ENCODE measurements at places on chromosomes 3 and 15. TPM values are rescaled to one million over a fixed set of nuclear protein-coding genes. Genes with fewer than 3 reads are reported as not detected.

SNX33 gene
- total RNA-seq: 26.2 TPM

GRAMD2A gene
- 3.3 TPM for total RNA-seq

ACKR4 gene
- total RNA-seq: 0.90 TPM

MYL3 gene
- 1.7 TPM for total RNA-seq

DHX30 gene
- 33.8 TPM for total RNA-seq

TRIM42 gene
- not detected for total RNA-seq

DAZL gene
- not detected for total RNA-seq

SYNPR gene
- total RNA-seq: not detected

CHDH gene
- 48.6 TPM for total RNA-seq

GRCh38 chr3:134014270-134014669, 15.5 kb downstream of the SLCO2A1 start:
- H3K27me3 ChIP-seq: no peaks in the 10 kb centered on the region
- H3K4me3 ChIP-seq: no peak overlapping the region
- no peaks in the 10 kb centered on the region for H3K4me1 ChIP-seq
- no peak for DNase-seq

DNA sequence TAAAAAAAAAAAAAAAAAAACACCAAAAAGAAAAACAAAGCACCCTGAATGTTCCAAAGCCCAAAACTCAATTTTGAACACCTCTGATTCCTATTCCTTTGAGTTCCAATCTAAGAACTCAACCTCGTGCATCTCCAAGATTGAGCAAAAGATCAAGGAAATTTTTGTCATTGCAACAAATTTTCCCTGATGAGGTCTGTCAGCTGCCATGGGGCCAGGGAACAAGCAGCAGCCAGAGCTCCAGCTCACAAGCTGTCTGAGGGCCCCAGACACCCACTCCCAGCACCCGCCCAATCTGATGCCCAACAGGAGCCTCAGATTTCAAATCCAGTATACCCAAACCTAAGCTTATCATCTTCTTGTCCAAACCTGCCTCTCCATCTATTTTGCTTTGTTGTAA, 87.6 kb upstream of the ACP3 start:
- DNase-seq: no peak
- no peaks in the 10 kb centered on the region for H3K27me3 ChIP-seq
- H3K27ac ChIP-seq: no peak overlapping the region
- H3K4me3 ChIP-seq: no peak overlapping the region

DNA sequence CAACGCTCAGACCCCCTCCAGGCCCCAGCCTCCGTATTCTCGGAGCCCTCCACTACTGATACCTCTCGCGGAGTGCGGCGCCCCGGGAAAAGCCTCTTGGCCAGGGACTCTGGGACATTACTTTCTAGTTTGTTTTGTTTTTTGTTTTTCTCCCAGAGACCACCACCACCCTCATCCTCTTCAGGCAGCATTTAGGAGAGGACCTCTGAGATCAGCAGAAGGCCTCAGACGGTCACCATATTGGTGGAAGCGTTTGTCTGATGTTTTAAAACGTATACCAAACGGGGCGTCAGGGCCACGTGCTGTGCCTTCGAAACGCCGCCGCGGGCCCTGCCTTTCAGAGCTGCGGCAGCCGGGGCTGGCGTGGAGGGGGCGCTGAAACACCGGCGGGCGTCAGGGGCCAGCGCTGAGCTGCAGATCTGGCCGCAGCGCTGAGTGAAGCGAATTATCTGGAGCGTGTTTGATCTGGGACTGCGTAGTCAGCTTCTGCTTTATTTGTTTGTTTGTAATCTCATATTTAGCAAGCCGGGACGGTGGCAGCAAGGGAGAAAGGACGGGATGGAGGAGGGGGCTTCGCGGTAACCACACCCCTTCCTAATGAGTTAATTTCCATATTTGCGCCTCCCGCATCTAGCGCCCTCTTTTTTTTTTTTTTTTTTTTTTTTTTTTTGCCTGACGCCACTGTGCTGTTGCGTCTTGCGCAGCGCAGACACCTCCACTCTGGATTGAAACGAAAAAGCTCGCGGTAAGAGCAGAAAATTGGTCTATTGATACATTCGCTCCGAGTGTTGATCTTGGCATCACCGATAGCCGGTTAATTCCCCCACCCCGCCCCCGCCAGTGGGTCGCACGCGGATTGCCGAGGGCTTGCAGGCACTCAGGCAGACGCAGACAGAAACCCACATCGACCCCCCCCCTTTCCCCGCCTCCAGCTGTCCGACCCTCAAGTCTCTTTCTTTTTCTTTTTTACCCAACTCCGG, 14.9 kb downstream of the SOX2 start:
- peaks cover 3% of the 10 kb centered on the region for H3K4me1 ChIP-seq
- peak overlapping the region; percentile 11 for H3K4me3 ChIP-seq
- DNase-seq: no peak
- no peaks in the 10 kb centered on the region for H3K36me3 ChIP-seq
- peaks cover 87% of the 10 kb centered on the region for H3K27me3 ChIP-seq

- no peak overlapping the region for H3K4me3 ChIP-seq
- H3K27ac ChIP-seq: no peak overlapping the region
- no peaks in the 10 kb centered on the region for H3K27me3 ChIP-seq
- no peak for DNase-seq
- H3K4me1 ChIP-seq: no peaks in the 10 kb centered on the region
- no peaks in the 10 kb centered on the region for H3K36me3 ChIP-seq
Observed at GRCh38 chr3:134675726-134676256, 25.0 kb upstream of the KY start.

DNA sequence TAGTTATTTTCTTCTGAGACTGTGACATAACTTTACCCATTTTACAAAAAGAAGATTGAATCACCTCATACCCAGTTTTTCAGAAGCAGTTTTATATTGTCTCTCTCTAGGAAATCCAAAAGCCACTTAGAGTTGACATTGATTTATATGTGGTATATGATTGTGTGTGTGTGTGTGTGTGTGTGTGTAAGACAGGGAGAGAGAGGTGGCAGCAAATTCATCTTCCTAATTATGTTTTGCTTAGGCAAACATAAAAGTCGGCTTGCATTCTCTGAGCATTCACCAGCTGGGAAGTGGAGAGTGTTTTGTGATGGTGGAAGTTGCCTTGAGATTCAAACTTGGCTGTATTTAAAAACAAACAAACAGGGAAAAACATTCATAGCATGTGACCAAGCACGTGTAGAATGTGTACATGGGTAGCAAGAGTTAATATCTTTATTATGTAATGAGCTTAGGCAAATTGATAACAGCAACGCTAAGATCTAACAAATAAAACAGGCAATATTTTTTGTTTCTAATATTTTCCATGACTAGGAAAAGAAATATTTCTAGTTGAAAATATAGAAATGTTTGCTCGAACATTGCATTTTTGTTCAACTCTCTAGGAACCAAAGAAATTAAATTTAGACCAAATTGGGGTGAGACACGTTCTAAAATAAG, 64.4 kb upstream of the IGF1R start:
- no peak overlapping the region for H3K27ac ChIP-seq
- no peak for DNase-seq
- no peak overlapping the region for H3K4me3 ChIP-seq
- no peaks in the 10 kb centered on the region for H3K36me3 ChIP-seq
- H3K4me1 ChIP-seq: no peaks in the 10 kb centered on the region
- H3K27me3 ChIP-seq: peaks cover 5% of the 10 kb centered on the region

- no peak overlapping the region for H3K4me3 ChIP-seq
- H3K36me3 ChIP-seq: no peaks in the 10 kb centered on the region
- no peak for DNase-seq
Observed at GRCh38 chr3:39264053-39264452, 15.8 kb downstream of the CX3CR1 start.

DNA sequence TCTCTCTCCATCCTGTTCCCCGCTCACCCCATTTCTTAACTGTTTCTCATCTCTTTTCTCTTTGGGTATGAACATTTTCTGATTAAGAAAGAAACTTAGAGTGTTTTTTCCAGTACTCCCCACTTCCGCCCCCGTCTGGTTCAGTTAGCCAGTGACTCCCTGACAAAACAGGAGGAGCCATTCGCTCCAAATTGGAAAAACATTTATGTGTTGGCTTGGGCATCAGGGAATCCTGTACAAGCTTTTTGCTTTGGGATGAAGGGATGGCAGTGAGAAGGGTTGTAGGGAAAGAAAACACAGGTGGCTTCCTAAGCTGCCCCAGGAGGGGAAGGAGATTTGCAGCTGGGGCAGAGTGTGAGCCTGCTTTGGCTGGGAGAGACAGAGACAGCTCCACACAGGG, 47.0 kb downstream of the BOC start:
- no peak overlapping the region for H3K27ac ChIP-seq
- H3K27me3 ChIP-seq: no peaks in the 10 kb centered on the region
- DNase-seq: no peak
- no peaks in the 10 kb centered on the region for H3K4me1 ChIP-seq
- no peaks in the 10 kb centered on the region for H3K36me3 ChIP-seq

- no peaks in the 10 kb centered on the region for H3K36me3 ChIP-seq
- no peaks in the 10 kb centered on the region for H3K27me3 ChIP-seq
- DNase-seq: no peak
- H3K27ac ChIP-seq: no peak overlapping the region
Observed at GRCh38 chr3:110910346-110910955, 161.2 kb upstream of the NECTIN3 start.

DNA sequence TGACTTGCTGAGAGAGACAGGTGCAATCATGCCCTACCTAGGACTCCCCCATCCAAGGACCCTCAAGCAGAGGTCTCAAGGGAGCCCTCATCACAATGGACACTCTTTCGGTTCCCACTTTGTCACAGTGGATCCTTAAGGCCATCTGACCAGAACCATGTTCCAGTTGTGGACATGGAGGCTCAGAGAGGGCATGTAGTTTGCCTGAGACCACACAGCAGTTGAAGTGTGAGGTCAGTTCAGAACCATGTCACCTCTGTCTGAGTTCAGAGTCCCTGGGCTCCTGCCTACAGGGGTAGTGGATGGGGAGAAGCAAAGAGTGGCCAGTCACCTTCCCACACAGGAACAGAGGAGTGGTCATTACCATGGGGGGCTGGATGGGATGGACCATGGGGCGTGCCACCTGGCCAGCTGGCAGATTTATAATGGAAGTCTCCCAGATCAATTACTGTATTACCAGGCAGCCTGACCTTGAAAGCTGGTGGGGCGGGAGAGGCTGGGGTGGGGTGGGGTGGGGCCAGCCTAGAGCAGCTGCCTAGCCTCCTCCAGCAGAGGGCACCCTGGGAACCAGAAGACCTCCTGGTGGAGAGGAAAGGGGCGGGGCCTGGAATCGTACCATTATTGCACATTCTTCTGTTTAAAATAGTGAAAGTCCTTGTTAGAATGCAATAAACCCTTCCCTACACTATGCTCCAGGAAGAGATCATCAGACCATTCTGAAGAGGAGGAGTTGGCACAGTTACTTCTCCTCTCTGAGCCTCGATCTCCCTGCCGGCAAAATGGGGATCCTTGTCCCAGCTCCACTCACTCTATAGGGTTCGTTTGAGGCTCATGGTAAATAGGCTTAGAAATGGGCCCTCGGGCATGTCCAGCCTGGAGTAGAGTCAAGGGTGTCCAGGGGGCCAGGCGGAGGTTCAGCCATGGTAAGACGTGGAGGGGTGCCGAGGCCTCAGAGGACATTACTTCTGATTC, 26.9 kb upstream of the LINGO1 start:
- H3K4me1 ChIP-seq: no peaks in the 10 kb centered on the region
- peak; percentile 88 for DNase-seq
- H3K27me3 ChIP-seq: no peaks in the 10 kb centered on the region
- no peak overlapping the region for H3K27ac ChIP-seq

- no peak overlapping the region for H3K27ac ChIP-seq
- DNase-seq: peak; percentile 10
- no peak overlapping the region for H3K4me3 ChIP-seq
- no peaks in the 10 kb centered on the region for H3K36me3 ChIP-seq
- H3K4me1 ChIP-seq: no peaks in the 10 kb centered on the region
Observed at GRCh38 chr3:126126811-126127431, 43.0 kb upstream of the SLC41A3 start.

DNA sequence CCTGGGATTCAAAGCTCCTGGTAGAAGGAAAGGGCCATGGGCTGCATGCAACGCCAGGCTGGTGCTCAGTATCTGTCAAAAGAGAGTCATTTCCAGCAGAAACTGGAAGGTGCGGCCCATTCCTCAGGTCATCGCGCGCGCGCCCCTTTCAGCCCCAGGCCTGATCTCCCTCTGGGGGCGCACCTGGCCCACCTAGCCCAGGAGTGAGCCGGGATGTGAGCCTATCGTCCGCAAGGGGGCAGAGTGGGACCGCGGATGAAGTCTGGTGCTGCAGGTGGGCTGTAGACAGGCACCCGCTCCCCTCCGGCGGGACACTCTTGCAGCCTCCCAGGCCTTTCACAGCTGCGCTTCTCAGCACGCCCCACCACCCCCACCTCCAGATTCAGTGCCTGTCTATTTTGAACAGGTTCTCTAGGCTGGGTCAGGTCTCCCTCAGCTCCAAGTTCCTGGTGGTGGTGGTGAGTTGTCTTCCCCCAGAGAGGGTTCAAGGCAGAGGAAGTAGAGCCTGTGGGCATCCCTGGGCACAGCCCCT, 5.8 kb upstream of the RPL29 start:
- no peaks in the 10 kb centered on the region for H3K4me1 ChIP-seq
- no peak overlapping the region for H3K4me3 ChIP-seq
- no peaks in the 10 kb centered on the region for H3K27me3 ChIP-seq
- H3K36me3 ChIP-seq: no peaks in the 10 kb centered on the region

GRCh38 chr3:44019736-44020135, 221.9 kb upstream of the TOPAZ1 start:
- no peaks in the 10 kb centered on the region for H3K4me1 ChIP-seq
- DNase-seq: no peak
- no peak overlapping the region for H3K27ac ChIP-seq

DNA sequence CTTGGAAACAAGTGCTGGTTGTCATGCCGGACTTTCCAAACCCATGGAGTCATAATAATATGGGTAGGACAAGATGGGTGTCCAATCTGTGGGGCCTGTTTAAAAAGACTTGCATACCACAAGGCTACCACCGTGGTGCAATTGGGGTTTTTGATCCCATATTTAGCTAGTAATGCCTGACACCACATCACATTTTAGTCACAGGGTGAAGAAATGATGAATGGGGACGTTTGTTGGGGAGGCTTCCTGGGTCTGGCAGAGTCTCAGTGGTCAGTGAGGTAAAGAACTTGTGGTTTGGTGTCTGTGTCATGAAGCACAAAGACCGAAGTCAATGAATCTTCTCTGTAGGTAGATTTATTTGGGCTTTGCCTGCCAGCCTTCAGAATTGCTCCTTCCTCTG, 31.0 kb downstream of the P3H2 start:
- H3K27me3 ChIP-seq: no peaks in the 10 kb centered on the region
- no peaks in the 10 kb centered on the region for H3K36me3 ChIP-seq
- no peak overlapping the region for H3K4me3 ChIP-seq
- no peak overlapping the region for H3K27ac ChIP-seq
- H3K4me1 ChIP-seq: no peaks in the 10 kb centered on the region

DNA sequence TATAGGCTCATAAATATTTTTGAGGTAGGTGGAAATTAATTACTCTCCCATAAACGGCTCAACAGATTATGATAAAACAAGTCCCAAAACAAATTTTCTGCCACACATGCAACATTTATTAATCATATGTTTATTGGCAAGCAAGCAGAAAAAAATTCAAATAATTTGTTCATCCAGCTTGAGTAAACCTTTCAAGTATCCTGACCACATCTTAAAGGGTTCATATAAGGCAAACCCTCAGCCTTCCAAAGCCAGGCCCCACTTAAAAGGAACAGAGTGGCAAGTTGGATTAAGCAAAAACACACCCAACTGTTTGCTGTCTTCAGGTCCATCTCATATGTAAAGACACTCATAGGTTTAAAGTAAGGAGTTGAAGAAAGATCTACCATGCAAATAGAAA, 1042.3 kb downstream of the DIPK2A start:
- no peaks in the 10 kb centered on the region for H3K4me1 ChIP-seq
- H3K4me3 ChIP-seq: no peak overlapping the region
- no peak overlapping the region for H3K27ac ChIP-seq
- no peaks in the 10 kb centered on the region for H3K27me3 ChIP-seq
- no peak for DNase-seq
- no peaks in the 10 kb centered on the region for H3K36me3 ChIP-seq

All from colonic mucosa (tissue), 4 donors.